Thoracic aorta (tissue), 2 donors: ENCODE measurements at places on chromosomes 2 and 18.

DNA sequence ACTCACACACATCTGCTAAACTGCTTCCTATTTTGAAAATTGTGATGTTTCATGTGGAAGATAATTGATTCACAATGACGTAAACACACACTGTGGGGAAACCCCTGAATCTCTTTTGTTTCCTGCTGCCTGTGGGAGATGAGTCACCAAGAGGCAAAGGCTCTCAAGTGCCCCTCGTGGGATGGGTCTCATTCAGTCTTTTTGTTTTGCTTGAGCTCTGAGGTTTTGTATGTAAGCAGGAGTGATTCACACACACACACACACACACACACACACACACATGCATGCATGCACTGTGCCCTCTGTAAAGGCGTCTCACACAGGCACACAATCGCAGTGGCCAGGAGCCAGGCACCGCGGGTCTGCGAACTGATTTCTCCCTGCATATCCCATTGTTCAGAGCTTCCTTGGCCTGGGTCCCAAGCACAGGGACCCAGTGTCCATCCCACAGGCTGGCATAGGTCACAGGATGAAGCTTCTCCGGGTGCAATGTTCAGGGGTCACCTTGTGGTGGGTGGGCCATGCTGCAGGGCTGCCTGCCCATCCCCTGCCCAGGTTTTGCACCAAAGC is 12.1 kb upstream of the ARHGEF4 start:
- DNase-seq: no peak

GRCh38 chr2:26080356-26080755 is 46.5 kb downstream of the RAB10 start:
- no peak for DNase-seq

DNA sequence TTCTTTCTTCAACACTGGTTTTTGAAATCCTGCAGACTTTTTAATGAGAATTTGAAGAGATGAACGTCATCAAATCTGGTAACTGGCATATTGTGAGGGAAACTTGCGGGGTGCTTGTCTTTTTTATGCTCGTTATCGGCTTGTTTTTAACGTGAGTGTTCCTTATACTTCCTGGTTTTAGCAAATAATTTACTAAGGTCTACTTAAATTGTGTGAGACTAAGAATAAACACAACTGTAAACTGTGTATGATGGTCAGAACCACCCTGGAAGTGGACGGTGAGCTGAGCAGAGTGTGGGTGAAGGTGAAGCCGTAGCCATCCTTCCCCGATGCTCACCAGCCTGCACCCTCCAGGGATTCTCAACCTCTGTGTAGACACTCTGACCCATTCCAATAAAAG is 82.3 kb upstream of the CDC42EP3 start:
- DNase-seq: no peak

GRCh38 chr2:128832946-128833663 is 514.4 kb upstream of the HS6ST1 start:
- DNase-seq: no peak

DNA sequence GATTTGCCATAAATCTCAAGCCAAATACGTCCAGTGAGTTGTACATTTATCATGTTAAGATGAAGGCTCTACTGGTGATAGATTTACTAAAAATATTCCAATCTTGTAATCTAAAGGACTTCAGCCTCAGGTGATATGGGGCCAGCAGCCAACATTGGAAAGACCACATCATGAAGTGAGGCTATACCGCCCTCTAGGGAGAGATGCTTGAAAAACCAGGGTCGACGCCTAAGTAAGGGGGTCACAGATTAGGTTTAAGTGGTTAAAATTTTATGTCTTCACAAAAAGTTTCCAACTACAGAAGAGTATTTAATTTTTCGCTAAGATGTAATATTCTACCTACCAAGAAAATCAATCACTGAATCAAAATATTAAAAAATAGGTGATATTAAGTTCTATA is 33.3 kb downstream of the DOCK10 start:
- no peak for DNase-seq

DNA sequence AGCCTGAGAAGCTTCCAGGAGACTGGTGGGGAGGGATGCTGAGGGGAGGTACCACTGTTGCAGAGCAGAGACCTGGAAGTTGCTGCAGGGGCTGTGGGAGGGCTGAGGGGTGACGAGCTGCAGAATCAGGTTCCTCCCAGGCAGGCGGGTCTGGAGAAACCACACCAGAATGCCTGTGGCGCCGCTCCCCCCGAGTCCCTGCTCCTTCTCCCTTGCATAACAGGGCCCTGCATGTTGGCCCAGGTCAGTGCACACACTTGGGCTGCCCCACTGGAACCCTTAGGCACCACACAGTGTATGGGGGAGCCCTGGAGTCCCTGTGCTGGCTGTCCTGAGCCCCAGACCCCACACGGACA is 60.4 kb downstream of the ARL4C start:
- no peak for DNase-seq

DNA sequence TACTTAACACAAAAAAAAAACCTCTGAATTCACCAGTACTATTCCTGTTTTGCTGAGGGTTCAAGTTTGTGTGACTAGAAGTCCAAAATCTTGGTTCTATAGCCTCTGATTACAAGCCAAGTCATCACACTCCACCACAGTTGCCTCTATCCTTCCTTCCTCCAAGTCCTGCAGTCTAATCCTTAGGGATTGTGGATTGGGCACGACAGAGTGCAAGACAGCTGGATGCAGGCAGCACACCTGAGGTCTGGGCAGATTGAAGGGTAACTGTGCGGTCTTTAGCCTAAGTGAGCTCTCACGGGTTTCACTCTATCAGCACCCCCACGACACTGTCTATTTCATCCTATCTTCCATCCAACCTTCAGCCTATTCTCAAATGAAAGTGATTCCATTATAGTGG is 299.4 kb upstream of the ID2 start:
- DNase-seq: no peak

DNA sequence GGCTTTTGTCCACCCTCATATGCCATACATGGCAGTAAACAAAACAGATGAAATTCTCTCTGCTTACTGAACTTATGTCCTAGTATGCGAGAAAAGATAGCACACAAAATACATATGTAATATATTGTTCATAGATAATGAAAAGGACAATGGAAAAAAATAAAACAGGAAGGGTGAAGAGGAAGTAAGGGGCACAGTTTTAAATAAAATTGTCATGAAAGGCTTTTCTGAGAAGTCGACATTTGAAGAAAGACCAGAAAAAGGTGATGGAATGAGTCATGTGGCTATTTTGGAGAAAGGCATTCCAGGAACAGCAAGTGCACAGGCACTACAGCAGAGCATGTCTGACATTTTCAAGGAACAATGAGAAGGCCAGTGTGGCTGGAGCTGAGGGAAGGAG is 56.4 kb downstream of the KCNH7 start:
- DNase-seq: no peak

DNA sequence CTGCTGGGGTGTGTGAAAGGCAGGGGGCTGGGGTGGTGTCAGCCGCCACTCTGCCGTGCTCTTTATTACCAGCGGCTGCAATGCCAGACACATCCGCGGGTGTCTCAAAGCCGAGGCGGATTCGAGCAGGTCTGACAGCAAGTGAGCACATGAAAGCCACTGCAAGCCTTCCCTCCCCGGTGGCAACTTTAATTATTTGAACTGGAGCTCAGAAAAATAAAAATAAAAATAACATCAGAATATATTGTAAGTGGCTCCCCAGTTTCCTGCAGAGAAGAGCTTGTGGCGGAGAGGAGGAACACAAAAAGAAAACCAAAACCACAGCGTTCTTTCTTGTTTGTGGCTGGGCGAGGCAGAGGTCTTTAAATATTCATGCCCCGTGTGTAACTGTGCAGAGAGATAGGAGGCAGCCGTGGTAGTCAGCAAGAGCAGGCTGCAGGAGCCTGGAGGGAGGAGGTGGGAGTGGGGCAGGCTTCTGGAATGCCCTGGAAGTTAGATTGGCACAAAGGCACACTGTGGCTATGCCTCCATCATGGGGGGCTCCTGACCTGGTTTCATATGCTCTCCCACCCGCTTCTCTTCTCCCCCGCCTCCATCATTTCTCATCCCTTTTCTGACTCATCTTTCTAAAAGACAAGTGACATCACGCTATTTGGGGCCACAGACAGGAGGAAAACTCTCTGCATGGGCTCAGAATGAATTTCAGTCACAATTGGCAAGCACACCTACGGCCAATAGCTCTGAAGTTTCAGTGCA is 199.8 kb downstream of the CLIP4 start:
- DNase-seq: no peak

GRCh38 chr2:182646763-182647498 is 69.1 kb upstream of the DNAJC10 start:
- DNase-seq: no peak
